ENCODE measurements at places on chromosomes 2 and 18.

- H3K27ac ChIP-seq = no peak overlapping the region
- H3K4me1 ChIP-seq = no peaks in the 10 kb centered on the region
- peaks cover 2% of the 10 kb centered on the region for H3K27me3 ChIP-seq
Observed at GRCh38 chr2:216871333-216871934, 11.6 kb upstream of the TNP1 start.

DNA sequence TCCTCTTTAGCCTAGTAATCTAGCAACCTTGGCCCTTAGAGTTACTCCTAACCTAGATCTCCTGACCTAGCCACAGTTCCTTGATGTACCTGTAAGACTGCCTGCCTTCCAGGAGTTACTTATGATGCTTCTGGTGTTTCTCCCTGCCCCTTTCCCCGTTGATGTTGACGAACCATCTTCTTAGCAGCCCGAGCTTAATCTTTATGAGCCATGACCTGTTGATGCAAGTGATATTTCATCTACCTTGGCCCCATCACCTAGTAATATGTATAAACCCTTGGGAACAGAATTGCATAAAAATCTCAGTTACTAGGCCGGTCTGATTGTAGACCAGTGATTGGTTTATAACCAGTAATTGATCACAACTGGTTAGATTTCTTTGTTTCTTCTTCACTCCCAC, 2.7 kb downstream of the IMPACT start:
- peaks cover 10% of the 10 kb centered on the region for H3K4me1 ChIP-seq
- H3K27ac ChIP-seq = no peak overlapping the region
- peaks cover 3% of the 10 kb centered on the region for H3K27me3 ChIP-seq

DNA sequence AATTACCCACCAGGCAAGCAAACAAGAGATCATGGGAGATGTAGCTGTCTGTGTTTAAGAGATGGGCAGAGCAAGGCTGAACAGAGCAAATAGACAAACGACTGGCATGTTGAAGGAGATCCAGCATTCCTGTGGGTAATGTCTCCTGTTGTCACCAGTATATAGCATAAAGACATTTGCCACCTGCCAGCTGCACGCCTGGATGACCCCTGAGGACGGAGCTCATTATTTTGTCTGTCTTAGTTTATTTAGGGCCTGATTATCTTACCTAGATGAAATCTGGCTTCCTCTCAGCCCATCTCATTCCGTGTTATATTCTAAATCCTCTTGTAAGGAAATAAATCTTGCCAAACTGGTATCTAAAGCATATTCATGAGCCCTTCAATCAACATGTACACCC, 510.3 kb upstream of the LINC00305 start:
- H3K36me3 ChIP-seq = no peaks in the 10 kb centered on the region
- no peaks in the 10 kb centered on the region for H3K4me1 ChIP-seq
- no peak for DNase-seq
- no peak overlapping the region for H3K27ac ChIP-seq

DNA sequence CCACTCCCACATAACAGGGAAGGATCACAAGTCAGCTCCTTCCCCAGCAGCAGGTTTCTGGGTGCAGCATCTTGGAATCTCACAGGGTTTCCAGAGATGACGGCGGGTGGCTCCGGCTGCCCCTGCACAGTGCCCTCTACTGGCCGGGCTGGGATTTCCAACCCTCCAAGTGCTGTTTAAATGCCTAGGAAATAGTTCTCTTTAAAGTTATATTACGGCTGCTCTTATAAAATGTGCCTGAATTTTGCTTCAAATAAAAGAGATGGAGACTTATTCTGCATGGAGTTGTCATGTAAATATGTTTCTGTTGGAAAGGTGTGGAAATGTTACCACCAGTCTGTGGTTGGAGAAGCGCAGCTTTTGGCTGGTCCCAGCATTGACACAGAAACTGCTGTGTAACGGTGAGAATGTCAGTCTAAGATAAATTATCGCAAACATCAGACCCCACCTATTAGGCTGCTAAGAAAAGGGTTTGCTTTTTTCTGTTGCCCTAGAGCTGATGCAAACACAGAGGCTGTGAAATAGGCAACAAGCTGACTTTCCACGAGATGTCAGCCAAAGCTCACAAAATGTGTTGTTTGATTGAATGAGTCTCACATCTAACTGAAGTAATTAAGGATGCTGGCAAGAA, 3.3 kb upstream of the HJURP start:
- no peak overlapping the region for H3K4me3 ChIP-seq
- DNase-seq = peak; percentile 63
- H3K27ac ChIP-seq = no peak overlapping the region
- H3K27me3 ChIP-seq = no peaks in the 10 kb centered on the region
- no peaks in the 10 kb centered on the region for H3K36me3 ChIP-seq

DNA sequence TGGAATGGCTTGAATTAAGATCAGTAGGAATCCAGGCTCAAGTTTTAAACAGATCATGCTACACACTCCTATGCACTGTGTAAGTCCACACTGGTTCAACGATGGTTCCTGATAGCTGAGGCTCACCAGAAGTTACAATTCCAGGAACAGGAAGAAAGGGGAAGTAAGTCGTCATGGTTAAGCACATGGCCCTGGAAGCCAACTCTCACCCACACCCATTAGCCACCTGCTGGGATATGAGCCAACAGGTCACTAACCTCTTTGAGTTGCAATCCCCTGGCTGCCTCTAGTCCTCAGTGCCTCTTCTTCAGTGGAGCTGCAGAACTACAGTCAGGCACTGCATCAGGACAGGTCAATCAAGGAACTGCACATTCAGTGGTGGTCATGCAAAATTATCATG, 133.5 kb downstream of the TMEM182 start:
- peaks cover 2% of the 10 kb centered on the region for H3K27me3 ChIP-seq
- DNase-seq = no peak
- H3K4me3 ChIP-seq = no peak overlapping the region
- H3K36me3 ChIP-seq = no peaks in the 10 kb centered on the region
- no peaks in the 10 kb centered on the region for H3K4me1 ChIP-seq

DNA sequence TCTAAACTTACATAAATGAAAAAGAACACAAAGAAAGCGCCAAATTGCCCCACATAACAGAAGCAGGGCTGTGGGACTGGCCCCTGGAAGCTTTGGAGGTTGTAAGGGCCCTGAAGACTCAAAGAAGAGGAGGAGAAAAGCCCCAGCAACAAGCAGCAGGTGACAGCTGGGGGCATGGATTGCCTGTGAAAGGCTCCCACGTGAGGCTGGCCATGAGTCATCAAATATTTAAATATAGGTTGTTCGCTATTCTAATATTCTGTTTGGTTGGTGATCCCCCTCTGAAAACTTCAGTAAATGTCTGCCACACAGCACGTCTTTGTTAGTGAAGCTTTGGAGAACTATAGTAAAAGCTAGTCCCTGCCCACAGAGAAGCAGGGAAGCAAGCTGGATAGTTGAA, 132.4 kb downstream of the MREG start:
- H3K4me1 ChIP-seq = no peaks in the 10 kb centered on the region
- peaks cover 2% of the 10 kb centered on the region for H3K27me3 ChIP-seq
- H3K4me3 ChIP-seq = no peak overlapping the region
- H3K36me3 ChIP-seq = no peaks in the 10 kb centered on the region
- no peak overlapping the region for H3K27ac ChIP-seq
- no peak for DNase-seq

DNA sequence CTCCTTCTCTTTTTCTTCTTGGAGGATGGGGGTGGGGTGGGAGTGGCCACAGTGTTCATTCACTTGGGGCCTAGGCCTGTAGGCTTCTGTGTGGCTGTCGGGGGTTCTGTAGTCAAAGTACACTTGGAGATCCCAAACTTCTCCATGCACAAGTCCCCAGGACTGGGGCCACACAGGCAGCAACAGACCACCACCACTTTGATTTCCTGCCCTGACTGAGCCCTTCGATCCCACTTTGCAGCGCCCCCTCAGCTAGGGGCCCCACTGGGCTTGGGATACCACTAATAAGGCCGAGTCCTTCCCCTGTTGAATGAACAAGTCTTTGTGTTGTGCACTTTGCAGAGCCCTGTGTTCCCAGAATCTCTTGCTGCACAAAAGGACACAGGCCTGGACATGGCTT, 5.5 kb upstream of the TEX51 start:
- H3K36me3 ChIP-seq = no peaks in the 10 kb centered on the region
- no peak for DNase-seq
- no peaks in the 10 kb centered on the region for H3K4me1 ChIP-seq

GRCh38 chr2:187916799-187917198, 362.6 kb upstream of the TFPI start:
- no peak for DNase-seq
- H3K27me3 ChIP-seq = no peaks in the 10 kb centered on the region
- H3K4me1 ChIP-seq = no peaks in the 10 kb centered on the region
- no peak overlapping the region for H3K4me3 ChIP-seq
- H3K36me3 ChIP-seq = no peaks in the 10 kb centered on the region
- H3K27ac ChIP-seq = no peak overlapping the region

DNA sequence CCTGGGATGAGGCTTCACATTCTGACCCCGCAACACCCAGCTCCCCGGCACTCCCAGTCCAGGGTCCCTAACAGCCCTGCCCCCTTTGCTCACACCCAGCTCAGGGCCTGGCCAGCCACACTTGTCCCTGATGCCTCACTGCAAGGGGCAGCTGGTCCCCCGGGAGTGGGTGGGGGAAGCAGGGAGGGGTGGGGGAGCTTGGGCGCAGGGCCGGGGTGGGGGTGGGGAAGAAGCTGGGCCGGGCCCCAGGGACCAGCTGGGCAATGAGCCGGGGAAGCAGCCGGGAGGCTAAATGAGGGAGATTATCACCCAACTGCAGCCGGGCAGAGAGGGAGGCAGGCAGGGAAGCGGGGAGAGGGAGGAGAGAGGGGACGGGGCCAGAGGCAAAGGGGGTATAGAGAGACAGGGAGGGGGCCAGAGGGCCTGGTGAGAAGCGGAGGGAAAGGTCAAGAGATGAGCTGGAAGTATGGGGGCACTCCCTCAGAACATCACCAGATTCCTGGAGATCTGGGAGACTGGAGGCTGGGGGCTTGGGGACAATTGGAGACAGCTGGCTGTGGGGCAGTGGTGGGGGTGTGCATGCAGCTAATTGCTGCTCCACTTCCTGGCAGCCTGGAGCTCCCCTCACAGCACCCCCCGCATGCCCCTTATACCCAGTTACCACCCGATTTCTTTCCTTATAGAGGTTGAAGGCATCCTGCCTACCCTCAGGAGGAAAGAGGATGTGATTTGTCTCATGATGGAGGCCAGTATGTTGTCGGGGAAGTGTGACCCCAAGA, 2.5 kb upstream of the ASIC4 start:
- no peak overlapping the region for H3K4me3 ChIP-seq
- DNase-seq = no peak
- H3K27me3 ChIP-seq = peaks cover 2% of the 10 kb centered on the region
- no peak overlapping the region for H3K27ac ChIP-seq
- H3K36me3 ChIP-seq = peaks cover under 1% of the 10 kb centered on the region

- DNase-seq = no peak
- H3K4me1 ChIP-seq = peaks cover 23% of the 10 kb centered on the region
- H3K4me3 ChIP-seq = no peak overlapping the region
- no peaks in the 10 kb centered on the region for H3K27me3 ChIP-seq
Observed at GRCh38 chr2:74286725-74287124, 56.5 kb downstream of the SLC4A5 start.

DNA sequence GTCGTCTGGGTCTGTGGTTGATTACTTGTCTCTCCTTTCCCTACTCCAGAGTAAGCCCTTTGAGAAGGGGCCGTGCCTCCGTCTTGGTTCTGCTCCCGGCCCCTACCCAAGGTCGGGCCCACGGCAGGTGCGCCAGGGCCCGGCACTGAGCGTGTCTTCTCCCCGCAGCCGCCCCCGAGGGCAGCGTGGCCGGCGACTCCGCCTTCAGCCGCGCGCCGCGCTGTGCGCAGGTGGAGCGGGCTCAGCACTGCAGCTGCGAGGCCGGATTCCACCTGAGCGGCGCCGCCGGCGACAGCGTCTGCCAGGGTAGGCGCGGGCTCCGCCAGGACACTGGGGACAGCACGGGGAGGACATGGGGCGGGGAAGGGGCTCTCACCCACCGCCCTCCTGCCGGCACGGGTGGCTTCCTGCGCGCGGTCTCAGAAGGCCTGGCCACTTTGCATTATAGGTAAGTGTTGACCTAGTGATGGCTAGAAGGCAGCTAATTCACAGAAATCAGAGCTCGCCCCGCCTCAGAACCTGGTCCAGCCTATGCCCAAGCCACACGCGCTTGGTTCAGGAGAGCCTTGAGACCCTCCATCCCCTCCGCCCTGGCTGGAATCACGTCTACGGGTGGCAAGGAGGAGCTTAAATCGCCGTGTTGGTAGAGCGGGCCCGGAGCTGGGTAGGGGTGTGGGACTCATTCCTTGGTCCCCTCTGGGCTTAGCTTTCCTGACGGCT, 43.5 kb downstream of the FBLN7 start:
- peak overlapping the region; percentile 84 for H3K27ac ChIP-seq
- DNase-seq = peak; percentile 62
- H3K36me3 ChIP-seq = peaks cover 11% of the 10 kb centered on the region

DNA sequence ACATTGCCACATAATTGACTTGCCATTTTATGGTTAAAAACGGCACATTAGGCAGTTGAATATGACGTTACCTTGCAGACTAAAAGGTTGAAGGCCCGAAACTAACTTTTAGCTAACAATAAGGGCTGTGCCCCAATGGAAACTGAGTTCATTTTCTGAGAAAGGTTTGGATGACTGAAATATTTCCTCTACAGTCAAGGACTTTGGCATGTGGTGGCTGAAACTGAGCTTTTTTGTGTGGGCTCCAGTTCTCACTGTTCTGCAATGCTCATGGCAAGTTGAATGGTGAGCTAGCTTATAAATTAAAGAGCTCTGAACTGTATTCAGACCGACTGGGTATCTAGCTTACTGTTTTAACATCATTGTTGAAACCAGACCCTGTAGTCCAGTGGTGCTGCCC, 23.8 kb upstream of the TXNDC2 start:
- H3K36me3 ChIP-seq = no peaks in the 10 kb centered on the region
- no peak overlapping the region for H3K27ac ChIP-seq
- H3K4me3 ChIP-seq = no peak overlapping the region
- peak; percentile 35 for DNase-seq

GRCh38 chr2:144419218-144419617, 100.7 kb downstream of the ZEB2 start:
- DNase-seq = no peak
- H3K4me3 ChIP-seq = no peak overlapping the region
- H3K4me1 ChIP-seq = no peaks in the 10 kb centered on the region
- peaks cover 4% of the 10 kb centered on the region for H3K27me3 ChIP-seq

- H3K4me3 ChIP-seq = peak overlapping the region; percentile 93
- peaks cover 5% of the 10 kb centered on the region for H3K36me3 ChIP-seq
- DNase-seq = peak; percentile 65
Observed at GRCh38 chr2:10331027-10331701, 28.5 kb downstream of the HPCAL1 start.

DNA sequence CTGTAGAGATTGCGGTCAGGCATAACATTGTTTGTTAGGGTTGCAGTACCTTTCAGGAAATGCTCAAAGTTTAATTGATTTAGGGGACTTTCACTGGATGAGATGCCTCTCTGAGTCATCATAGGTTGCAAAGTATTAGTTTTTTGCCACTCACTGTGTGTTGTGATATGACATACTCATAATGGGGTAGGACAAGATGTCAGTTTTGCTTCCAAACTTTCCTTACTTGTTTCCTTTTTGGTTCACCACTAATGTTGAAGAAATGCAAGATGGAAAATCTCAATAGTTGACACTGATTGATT, 35.0 kb upstream of the PTH2R start:
- H3K27me3 ChIP-seq = no peaks in the 10 kb centered on the region
- H3K27ac ChIP-seq = no peak overlapping the region
- no peak for DNase-seq
- H3K36me3 ChIP-seq = no peaks in the 10 kb centered on the region
- H3K4me3 ChIP-seq = no peak overlapping the region
- no peaks in the 10 kb centered on the region for H3K4me1 ChIP-seq

GRCh38 chr2:134706587-134707329, 12.0 kb downstream of the TMEM163 start:
- H3K36me3 ChIP-seq = no peaks in the 10 kb centered on the region
- H3K4me3 ChIP-seq = no peak overlapping the region
- no peak for DNase-seq
- H3K27me3 ChIP-seq = peaks cover 16% of the 10 kb centered on the region
- no peak overlapping the region for H3K27ac ChIP-seq
- peaks cover 13% of the 10 kb centered on the region for H3K4me1 ChIP-seq

- H3K27me3 ChIP-seq = no peaks in the 10 kb centered on the region
- no peak overlapping the region for H3K4me3 ChIP-seq
- no peak for DNase-seq
Observed at GRCh38 chr2:188404341-188405004, 112.8 kb downstream of the GULP1 start.

Measured in CD4-positive, CD25-positive, alpha-beta regulatory T cell (primary cell).